ENCODE measurements at places on chromosomes 4 and X. TPM values are rescaled to one million over a fixed set of nuclear protein-coding genes. Genes with fewer than 3 reads are reported as not detected.
A peak's percentile ranks its signal among the peaks of the same experiment; 100 is the strongest.

- H3K4me1 ChIP-seq: no peaks in the 10 kb centered on the region
- no peaks in the 10 kb centered on the region for H3K27me3 ChIP-seq
- DNase-seq: no peak
- no peak overlapping the region for H3K4me3 ChIP-seq
These were observed 204.6 kb downstream of the RBM46 start for GRCh38 chr4:154985673-154986072.

DNA sequence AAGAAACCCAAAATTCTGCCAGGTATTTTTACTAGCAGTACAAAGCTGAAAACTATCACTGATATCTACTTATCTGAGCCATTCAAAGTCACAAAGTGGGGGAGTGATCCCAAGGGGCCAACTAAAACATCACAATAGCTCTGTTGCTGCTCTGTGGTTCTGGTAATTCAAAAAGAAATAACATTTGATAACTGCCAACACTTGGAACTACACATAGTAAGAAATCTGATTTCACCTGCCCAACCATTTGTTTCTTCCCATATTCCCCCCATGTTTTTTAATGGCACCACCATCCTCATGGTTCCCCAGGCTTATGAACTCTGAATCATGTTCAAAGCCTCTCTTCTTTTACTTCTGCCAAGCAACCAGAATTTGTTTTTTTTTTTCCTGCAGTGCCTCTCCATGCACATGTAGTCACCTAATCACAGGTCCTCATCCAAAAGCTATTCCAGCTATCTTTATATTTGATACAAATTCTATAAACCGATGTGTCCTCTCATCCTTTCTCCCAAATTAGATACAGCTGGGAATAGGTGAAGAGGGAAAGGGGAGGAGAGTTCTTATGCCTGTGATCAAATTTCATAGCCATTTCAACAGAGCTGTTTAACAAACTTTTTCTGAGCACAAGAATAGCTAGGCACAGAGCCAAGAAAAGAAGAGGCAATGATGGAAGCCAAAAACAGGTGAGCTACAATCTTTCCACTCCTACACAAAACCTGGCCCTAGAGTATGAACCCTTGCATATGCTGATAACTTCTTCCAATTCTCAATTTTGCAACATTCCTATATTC is 7.7 kb downstream of the AMMECR1 start:
- H3K4me3 ChIP-seq: no peak overlapping the region
- no peak overlapping the region for H3K27ac ChIP-seq
- H3K4me1 ChIP-seq: no peaks in the 10 kb centered on the region
- DNase-seq: no peak
- no peaks in the 10 kb centered on the region for H3K36me3 ChIP-seq

DNA sequence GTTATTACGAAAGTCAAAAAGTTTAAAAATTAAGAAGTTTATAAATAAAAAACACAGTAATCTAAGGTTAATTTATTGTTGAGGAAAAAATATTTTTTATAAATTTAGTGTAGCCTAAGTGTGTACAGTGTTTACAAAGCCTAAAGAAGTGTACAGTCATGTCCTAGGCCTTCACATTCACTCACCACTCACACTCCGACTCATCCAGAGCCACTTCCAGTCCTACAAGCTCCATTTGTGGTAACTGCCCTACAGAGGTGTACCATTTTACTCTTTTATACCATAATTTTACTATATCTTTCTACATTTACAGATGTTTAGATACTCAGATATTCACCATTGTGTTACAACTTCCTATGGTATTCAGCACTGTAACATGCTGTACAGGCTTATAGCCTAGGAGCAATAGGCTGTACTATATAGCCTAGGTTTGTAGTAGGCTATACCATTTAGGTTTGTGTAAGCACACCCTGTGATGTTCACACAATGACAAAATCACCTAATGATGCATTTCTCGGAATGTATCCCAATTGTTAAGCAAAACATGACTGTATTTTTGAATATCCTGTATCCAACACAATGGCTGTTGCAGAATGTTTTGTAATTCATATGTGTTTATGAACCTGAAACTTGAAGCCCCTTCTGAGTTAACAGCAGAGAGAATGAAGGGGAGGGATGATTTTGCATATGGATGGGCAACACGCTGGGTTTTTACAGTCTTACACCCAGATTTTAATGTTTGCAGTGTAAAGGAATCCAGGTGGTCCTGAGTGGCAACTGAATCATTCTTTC is 3.1 kb downstream of the PPBP start:
- no peaks in the 10 kb centered on the region for H3K4me1 ChIP-seq
- no peaks in the 10 kb centered on the region for H3K36me3 ChIP-seq

GRCh38 chr4:153065276-153065675 is 129.2 kb downstream of the FHDC1 start:
- H3K4me1 ChIP-seq: no peaks in the 10 kb centered on the region
- H3K36me3 ChIP-seq: no peaks in the 10 kb centered on the region

- DNase-seq: no peak
- H3K4me1 ChIP-seq: peaks cover 16% of the 10 kb centered on the region
- H3K27me3 ChIP-seq: no peaks in the 10 kb centered on the region
- no peak overlapping the region for H3K27ac ChIP-seq
- H3K36me3 ChIP-seq: no peaks in the 10 kb centered on the region
These were observed 9.4 kb downstream of the DAPP1 start for GRCh38 chr4:99826016-99826415.

- H3K27ac ChIP-seq: no peak overlapping the region
- no peaks in the 10 kb centered on the region for H3K27me3 ChIP-seq
- no peak overlapping the region for H3K4me3 ChIP-seq
These were observed 265.4 kb upstream of the CXorf51A start for GRCh38 chrX:147079974-147080373.

GRCh38 chr4:122836941-122837340 is 10.3 kb downstream of the FGF2 start:
- H3K27ac ChIP-seq: no peak overlapping the region
- H3K36me3 ChIP-seq: no peaks in the 10 kb centered on the region
- H3K4me1 ChIP-seq: peaks cover 88% of the 10 kb centered on the region

GRCh38 chr4:6591313-6591712 is 16.3 kb downstream of the MAN2B2 start:
- DNase-seq: no peak
- H3K27me3 ChIP-seq: no peaks in the 10 kb centered on the region
- H3K27ac ChIP-seq: no peak overlapping the region
- H3K4me1 ChIP-seq: no peaks in the 10 kb centered on the region
- H3K36me3 ChIP-seq: peaks cover 7% of the 10 kb centered on the region

- no peak overlapping the region for H3K27ac ChIP-seq
- peaks cover 14% of the 10 kb centered on the region for H3K4me1 ChIP-seq
- H3K27me3 ChIP-seq: peaks cover 7% of the 10 kb centered on the region
- no peak for DNase-seq
- no peaks in the 10 kb centered on the region for H3K36me3 ChIP-seq
These were observed 493 bp upstream of the UCHL1 start for GRCh38 chr4:41256131-41256739.

DNA sequence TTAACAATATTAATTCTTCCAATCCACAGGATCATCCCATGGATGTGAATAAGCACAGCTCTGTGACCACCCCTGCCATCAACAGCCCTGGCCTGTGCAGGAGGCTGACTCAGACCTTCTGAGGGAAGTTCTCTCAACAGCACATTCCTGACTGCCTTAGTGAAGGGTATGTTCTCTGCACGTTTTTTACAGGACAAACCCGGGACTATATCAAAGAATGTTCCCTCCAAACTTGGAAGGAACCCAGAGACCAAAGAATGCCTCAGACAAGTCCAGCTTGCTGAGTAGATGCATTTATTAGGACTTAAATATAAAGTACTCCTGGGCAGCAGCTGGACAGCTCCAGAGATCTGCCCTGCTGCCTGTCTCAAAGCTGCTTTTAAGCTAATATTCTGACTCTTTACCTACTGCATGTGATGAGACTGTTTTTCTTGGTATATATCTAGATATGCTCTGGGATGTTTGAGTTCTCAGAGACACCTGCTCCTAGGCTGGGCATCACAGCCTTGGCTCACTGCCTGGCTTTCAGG is 1127.8 kb upstream of the PRKX start:
- H3K4me1 ChIP-seq: no peaks in the 10 kb centered on the region
- no peak for DNase-seq
- no peaks in the 10 kb centered on the region for H3K36me3 ChIP-seq
- H3K27ac ChIP-seq: no peak overlapping the region
- H3K27me3 ChIP-seq: no peaks in the 10 kb centered on the region
- no peak overlapping the region for H3K4me3 ChIP-seq

GRCh38 chr4:77595364-77595973 is 10.2 kb upstream of the CXCL13 start:
- DNase-seq: no peak
- H3K4me3 ChIP-seq: no peak overlapping the region
- H3K4me1 ChIP-seq: no peaks in the 10 kb centered on the region
- no peaks in the 10 kb centered on the region for H3K36me3 ChIP-seq
- H3K27me3 ChIP-seq: no peaks in the 10 kb centered on the region

GRCh38 chr4:122710434-122711308 is 21.8 kb upstream of the BBS12 start:
- no peaks in the 10 kb centered on the region for H3K36me3 ChIP-seq
- DNase-seq: no peak
- no peak overlapping the region for H3K4me3 ChIP-seq
- H3K4me1 ChIP-seq: no peaks in the 10 kb centered on the region
- H3K27me3 ChIP-seq: no peaks in the 10 kb centered on the region
- H3K27ac ChIP-seq: no peak overlapping the region

DNA sequence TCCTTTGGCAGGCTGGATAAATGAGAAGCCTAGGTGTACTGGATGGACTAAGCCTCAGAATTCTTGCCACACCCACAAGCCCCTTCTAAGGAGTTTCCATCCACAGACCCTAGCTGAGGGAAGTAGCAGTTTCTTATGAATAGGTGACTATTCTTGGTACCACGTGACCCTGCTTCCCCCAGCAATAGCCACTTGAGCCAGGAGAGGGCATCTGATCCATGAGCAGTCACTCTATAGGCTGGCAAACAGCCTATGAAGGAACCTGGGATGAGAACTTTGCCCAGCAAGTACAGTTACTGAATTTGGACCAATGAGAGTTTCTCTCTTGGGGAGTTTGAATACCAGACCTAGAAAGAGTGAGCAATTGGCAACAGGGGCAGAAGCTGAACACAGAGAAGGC is 84.0 kb downstream of the RTL9 start:
- DNase-seq: no peak
- no peaks in the 10 kb centered on the region for H3K36me3 ChIP-seq
- H3K27ac ChIP-seq: no peak overlapping the region
- H3K4me1 ChIP-seq: no peaks in the 10 kb centered on the region

- peak; percentile 65 for DNase-seq
- no peaks in the 10 kb centered on the region for H3K4me1 ChIP-seq
- no peak overlapping the region for H3K4me3 ChIP-seq
- peak overlapping the region; percentile 99 for H3K27ac ChIP-seq
- H3K36me3 ChIP-seq: no peaks in the 10 kb centered on the region
- no peaks in the 10 kb centered on the region for H3K27me3 ChIP-seq
These were observed 1.3 kb upstream of the FAT4 start for GRCh38 chr4:125313497-125313896.

GRCh38 chrX:85084770-85085393 is 81.2 kb downstream of the APOOL start:
- no peaks in the 10 kb centered on the region for H3K4me1 ChIP-seq
- no peaks in the 10 kb centered on the region for H3K27me3 ChIP-seq
- H3K36me3 ChIP-seq: no peaks in the 10 kb centered on the region
- H3K4me3 ChIP-seq: no peak overlapping the region
- DNase-seq: no peak

DNA sequence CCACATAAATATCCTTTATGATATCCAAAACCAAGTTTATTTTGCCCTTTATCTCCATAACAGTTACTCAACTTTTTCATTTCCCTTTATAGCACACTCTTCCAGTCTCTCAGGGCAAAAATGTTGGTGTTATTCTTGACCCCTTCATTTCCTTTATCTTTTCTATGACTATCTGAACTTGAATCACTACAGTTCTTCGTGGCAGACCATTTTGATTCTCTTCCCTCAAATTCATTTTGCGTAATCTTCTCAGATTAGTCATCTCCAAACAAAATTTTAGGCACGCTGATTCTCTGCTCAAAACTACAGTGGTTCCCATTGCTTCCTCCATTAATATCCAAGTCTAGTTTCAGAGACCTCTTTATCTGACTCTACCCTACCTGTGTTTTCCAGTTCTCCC is 26.1 kb downstream of the RUFY3 start:
- no peaks in the 10 kb centered on the region for H3K36me3 ChIP-seq
- H3K27me3 ChIP-seq: no peaks in the 10 kb centered on the region
- DNase-seq: no peak
- H3K4me3 ChIP-seq: no peak overlapping the region
- H3K27ac ChIP-seq: no peak overlapping the region
- peaks cover 5% of the 10 kb centered on the region for H3K4me1 ChIP-seq

DNA sequence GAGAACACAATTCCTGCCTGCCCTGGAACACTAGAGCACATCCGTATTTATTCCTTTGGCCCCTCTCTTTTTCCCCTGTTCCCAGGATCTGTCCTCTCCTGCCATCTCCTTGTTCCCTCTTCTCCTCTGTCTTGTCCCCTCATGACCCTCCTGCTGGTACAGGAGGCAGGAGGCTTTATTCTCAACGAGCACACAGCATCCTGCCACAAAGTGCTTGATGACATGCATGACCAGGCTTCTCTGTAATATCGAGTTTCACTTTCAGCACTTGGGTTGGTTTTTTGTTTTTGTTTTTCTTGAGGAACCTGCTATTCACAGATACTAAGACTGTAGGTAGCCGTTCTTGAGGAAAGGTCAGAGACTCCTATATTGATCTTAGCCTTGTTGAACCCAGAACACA is 35.3 kb downstream of the NALF2 start:
- no peak overlapping the region for H3K4me3 ChIP-seq
- no peak overlapping the region for H3K27ac ChIP-seq
- H3K27me3 ChIP-seq: no peaks in the 10 kb centered on the region
- DNase-seq: no peak
- no peaks in the 10 kb centered on the region for H3K36me3 ChIP-seq

GRCh38 chr4:81963763-81964020 is 410.1 kb downstream of the HNRNPD start:
- no peaks in the 10 kb centered on the region for H3K27me3 ChIP-seq
- no peaks in the 10 kb centered on the region for H3K36me3 ChIP-seq
- H3K27ac ChIP-seq: no peak overlapping the region
- no peak for DNase-seq

DNA sequence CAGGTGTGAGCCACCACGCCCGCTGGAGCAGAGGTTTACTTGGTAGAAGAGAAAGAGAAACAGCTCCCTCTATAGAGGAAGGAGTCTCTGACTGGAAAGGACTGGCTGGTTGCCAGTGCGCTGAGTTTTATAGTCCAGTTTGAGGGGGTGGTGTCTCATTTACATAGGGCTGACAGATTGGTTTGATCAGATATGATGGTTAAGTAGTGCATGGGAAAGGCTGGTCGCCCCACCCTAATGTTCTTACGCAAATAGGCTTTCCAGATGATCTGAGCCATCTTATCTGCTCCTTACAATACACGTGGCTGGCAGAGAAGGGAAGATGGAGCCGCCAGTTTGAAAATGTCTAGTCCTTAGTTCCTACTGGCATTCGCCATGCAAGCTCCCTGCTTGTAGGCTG is 439.5 kb downstream of the NAF1 start:
- no peaks in the 10 kb centered on the region for H3K4me1 ChIP-seq
- no peaks in the 10 kb centered on the region for H3K27me3 ChIP-seq
- no peaks in the 10 kb centered on the region for H3K36me3 ChIP-seq
- no peak for DNase-seq

- no peak overlapping the region for H3K4me3 ChIP-seq
- no peaks in the 10 kb centered on the region for H3K27me3 ChIP-seq
- no peaks in the 10 kb centered on the region for H3K4me1 ChIP-seq
- DNase-seq: no peak
- H3K27ac ChIP-seq: no peak overlapping the region
These were observed 304.9 kb upstream of the RPS6KA3 start for GRCh38 chrX:20571611-20572010.

The NOX1 gene
- not detected for total RNA-seq

The ANXA10 gene
- total RNA-seq: not detected

The HEPH gene
- 84.2 TPM for total RNA-seq

The GPC3 gene
- 5.7 TPM for total RNA-seq

The RNF175 gene
- 0.99 TPM for total RNA-seq
